Stomach (tissue), 19 donors: ENCODE measurements at places on chromosomes 4 and X. TPM values are rescaled to one million over a fixed set of nuclear protein-coding genes. Genes with fewer than 3 reads are reported as not detected.

Gene CFAP99
- total RNA-seq: not detected

Gene SMIM10
- 2.4 TPM for total RNA-seq

Gene SSX1
- not detected for total RNA-seq

Gene ERAS
- total RNA-seq: not detected

Gene OR13H1
- not detected for total RNA-seq

DNA sequence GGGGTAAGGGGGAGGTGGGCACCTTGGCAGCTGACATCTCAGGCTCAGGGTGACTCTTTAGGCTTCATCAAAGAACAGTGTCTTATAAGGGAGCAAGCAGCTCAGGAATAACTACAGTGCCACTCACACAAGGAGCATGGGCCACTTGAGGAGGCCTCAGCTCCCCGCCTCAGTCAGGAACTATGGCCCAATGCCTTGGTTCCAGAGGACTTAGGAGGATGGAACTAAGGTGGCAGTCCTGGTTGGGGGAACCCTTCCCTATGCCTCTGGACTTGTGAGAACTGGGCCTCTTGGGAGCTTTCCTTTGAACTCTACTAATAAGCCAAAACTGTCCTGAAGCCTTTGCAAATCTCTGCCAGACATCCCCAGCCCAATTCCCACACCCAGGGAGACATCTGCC lies 160.6 kb downstream of the EFNB1 start:
- H3K4me1 ChIP-seq: peaks cover 11% of the 10 kb centered on the region
- no peaks in the 10 kb centered on the region for H3K27me3 ChIP-seq
- no peaks in the 10 kb centered on the region for H3K36me3 ChIP-seq
- DNase-seq: no peak
- H3K27ac ChIP-seq: no peak overlapping the region

GRCh38 chrX:68672581-68673318 lies 25.3 kb downstream of the STARD8 start:
- H3K4me3 ChIP-seq: no peak overlapping the region
- H3K27ac ChIP-seq: no peak overlapping the region
- H3K36me3 ChIP-seq: no peaks in the 10 kb centered on the region
- no peaks in the 10 kb centered on the region for H3K27me3 ChIP-seq

- no peaks in the 10 kb centered on the region for H3K27me3 ChIP-seq
- H3K4me1 ChIP-seq: peaks cover 5% of the 10 kb centered on the region
- H3K27ac ChIP-seq: peak overlapping the region; percentile 56
Measured at GRCh38 chrX:13064599-13065143, 20.3 kb upstream of the FAM9C start.

GRCh38 chrX:94057385-94057784 lies 383.4 kb downstream of the FAM133A start:
- no peak overlapping the region for H3K27ac ChIP-seq
- H3K4me1 ChIP-seq: no peaks in the 10 kb centered on the region
- H3K4me3 ChIP-seq: no peak overlapping the region
- no peak for DNase-seq
- no peaks in the 10 kb centered on the region for H3K36me3 ChIP-seq

DNA sequence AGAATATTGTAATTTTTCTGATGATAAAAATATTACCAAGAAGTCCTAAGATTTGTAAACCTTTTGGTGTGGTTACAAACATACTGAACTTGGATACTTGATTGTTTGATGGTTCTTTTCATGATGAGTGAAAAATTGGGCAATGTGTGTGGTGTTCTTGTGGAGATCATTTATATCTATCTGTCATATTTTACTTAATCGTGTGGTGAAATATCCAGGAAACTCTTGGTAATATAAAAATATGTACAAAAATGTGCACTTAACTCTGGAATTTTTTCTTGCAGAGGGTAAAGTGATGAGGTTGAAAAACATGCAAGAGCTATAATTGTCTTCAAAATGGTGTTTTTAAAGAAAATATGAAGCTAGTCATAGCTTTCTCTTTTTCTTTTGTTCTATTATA lies 2.8 kb downstream of the DCUN1D4 start:
- H3K27ac ChIP-seq: no peak overlapping the region
- H3K27me3 ChIP-seq: no peaks in the 10 kb centered on the region
- H3K4me3 ChIP-seq: no peak overlapping the region
- no peak for DNase-seq

- H3K4me3 ChIP-seq: no peak overlapping the region
- H3K4me1 ChIP-seq: no peaks in the 10 kb centered on the region
- no peak overlapping the region for H3K27ac ChIP-seq
Measured at GRCh38 chrX:77422891-77423648, 24.1 kb upstream of the FGF16 start.

- no peaks in the 10 kb centered on the region for H3K4me1 ChIP-seq
- DNase-seq: no peak
- H3K4me3 ChIP-seq: no peak overlapping the region
Measured at GRCh38 chr4:116512552-116512951, 572.8 kb downstream of the TRAM1L1 start.

- H3K27me3 ChIP-seq: peaks cover 19% of the 10 kb centered on the region
- no peak overlapping the region for H3K4me3 ChIP-seq
- no peak for DNase-seq
- no peaks in the 10 kb centered on the region for H3K4me1 ChIP-seq
- no peak overlapping the region for H3K27ac ChIP-seq
Measured at GRCh38 chrX:646796-647195, 16.2 kb downstream of the SHOX start.

DNA sequence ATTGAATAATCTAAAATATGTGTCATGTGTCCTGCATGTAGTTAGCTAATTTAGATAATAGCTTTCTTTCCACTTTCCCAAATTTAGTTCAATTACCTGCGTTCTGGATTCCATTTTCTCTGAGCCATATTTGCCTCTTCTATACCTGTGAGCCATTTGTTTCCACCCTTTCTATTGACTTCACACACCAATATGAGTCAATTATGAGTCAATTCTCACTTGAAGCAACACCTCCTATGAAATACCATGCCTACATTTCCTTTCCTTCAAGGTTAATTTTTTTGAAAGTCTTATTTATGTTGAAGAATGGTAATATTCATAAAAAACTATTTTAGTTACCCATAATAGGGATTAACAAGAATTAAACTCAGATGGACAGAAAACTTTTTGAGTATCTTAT lies 25.8 kb downstream of the NPY2R start:
- no peak overlapping the region for H3K4me3 ChIP-seq
- DNase-seq: no peak
- H3K27ac ChIP-seq: no peak overlapping the region
- H3K4me1 ChIP-seq: no peaks in the 10 kb centered on the region
- H3K36me3 ChIP-seq: no peaks in the 10 kb centered on the region

DNA sequence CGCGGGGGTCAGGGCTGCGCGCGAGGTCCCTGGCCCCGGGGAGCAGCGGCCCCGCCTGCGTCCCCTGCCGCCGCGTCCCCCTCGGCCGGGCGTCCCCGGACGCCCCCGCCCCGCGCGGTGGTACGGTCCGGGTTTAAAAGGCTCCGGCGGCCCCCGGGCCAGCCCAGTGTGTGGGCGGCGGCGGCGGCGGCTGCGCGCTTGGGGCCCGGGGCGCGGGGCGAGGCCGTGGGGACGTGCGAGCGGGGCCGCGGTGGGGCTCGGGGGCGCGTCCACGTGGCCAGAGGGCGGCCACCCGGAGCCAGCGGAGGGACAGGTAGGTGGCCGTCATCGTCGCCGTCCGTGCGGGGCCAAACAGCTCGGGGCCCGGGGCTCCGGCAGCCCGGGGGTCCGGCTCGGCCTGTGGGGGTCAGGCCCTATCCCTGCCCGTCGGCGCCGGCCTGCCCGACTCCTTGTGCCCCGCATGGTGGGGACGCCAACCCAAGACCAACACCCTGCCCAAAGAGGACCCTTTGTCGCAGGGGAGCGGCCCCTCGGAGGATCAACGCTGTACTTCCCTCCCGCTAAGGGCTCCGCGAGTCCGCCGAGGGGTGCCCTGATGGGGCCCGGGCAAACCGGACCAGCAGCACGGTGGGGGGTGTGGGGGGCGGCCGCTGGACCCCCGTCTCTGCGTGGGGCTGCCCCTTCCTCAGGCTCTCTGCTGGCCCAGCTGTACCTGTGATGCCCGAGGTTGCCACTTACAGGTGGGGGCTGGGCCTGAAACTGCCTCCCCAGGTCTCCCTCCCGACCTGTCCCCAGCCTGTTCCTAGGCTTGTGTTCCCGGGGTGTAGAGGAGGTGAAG lies at the start of gene PLXNA3:
PLXNA3 (plus strand) TSS at position 166 of the 838 bp plus-strand sequence. CDS start 1,903 bp downstream, outside the sequence.
- H3K27ac ChIP-seq: peak within 1 kb of the TSS; percentile 77
- no peaks in the 10 kb centered on the region for H3K27me3 ChIP-seq
- DNase-seq: peak; percentile 39
- H3K36me3 ChIP-seq: no peaks in the 10 kb centered on the region
- peaks cover 16% of the 10 kb centered on the region for H3K4me1 ChIP-seq

GRCh38 chrX:36908801-36909675 lies 99.1 kb upstream of the FAM47C start:
- no peaks in the 10 kb centered on the region for H3K27me3 ChIP-seq
- H3K4me3 ChIP-seq: no peak overlapping the region
- no peak for DNase-seq
- no peaks in the 10 kb centered on the region for H3K4me1 ChIP-seq

- H3K27me3 ChIP-seq: peaks cover 8% of the 10 kb centered on the region
- DNase-seq: no peak
- H3K4me1 ChIP-seq: peaks cover 17% of the 10 kb centered on the region
- no peaks in the 10 kb centered on the region for H3K36me3 ChIP-seq
Measured at GRCh38 chrX:153686711-153687110, 1.0 kb upstream of the SLC6A8 start.

DNA sequence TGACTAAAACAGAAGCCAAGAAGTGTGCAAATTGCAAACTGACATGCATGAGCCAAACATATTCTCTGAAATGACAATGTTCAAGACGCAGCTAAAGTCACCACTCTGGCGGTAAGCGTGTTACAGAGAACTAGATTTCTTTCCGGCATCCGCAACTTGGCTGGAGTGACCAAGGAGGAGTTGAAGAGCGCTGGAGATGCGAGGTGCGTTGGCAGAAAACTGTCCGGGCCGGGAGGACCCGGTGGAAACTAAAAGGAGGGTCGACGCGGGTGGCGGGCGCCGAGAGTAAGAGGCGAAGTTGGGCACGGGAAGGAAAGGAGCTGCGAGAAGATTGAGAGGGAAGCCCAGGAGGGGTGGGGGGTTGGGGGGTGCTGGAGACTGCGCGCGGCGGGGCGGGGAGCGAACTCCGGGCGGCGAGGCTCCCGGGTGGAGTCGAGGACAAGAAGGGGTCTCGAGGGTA lies 807 bp downstream of the SEL1L3 start:
- H3K36me3 ChIP-seq: no peaks in the 10 kb centered on the region
- H3K27ac ChIP-seq: peak overlapping the region; percentile 96
- DNase-seq: peak; percentile 66
- peaks cover 73% of the 10 kb centered on the region for H3K4me1 ChIP-seq
- H3K4me3 ChIP-seq: peak overlapping the region; percentile 79

DNA sequence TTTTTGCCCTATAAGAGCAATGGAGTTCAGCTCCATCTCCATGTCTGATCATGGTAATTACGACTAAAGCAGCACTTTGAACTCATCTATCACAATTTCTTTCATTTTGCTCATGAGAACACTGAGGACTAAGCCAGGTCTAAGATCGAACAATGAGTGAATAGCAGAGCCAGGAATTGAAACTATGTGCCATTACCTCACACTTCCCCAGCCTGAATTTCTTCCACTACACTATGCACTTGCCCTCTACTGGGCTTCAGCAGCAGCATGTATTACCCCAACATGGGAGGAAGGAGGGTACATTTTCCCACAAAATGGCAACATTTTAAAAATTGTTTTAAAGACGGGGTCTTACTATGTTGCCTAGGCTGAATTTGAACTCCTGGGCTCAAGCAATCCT lies 274.7 kb upstream of the FGF13 start:
- no peaks in the 10 kb centered on the region for H3K27me3 ChIP-seq
- H3K4me3 ChIP-seq: no peak overlapping the region
- no peak overlapping the region for H3K27ac ChIP-seq
- no peaks in the 10 kb centered on the region for H3K4me1 ChIP-seq
- DNase-seq: no peak
